ENCODE measurements at places on chromosomes 1 and 21. TPM values are rescaled to one million over a fixed set of nuclear protein-coding genes. Genes with fewer than 3 reads are reported as not detected.

DNA sequence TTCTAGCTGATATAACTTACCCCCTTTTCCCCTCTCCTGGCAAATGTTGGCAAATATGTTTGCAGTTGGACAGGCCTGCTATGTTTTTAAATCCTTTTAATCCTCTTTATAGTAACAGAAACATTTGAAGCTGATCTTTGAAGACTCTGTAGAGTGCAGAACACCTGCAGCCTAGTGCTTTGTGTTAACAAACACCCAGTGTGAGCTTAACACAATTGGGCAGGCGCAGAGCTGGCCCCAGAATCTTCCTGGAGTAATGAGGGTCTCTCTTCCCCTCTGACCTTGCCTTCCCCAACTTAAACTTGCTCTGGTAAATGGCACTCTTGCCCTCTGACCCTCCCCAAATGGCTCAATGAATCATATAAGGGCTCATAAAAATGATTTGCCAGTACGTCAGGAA, 247.9 kb upstream of the LYPLAL1 start:
- no peak for DNase-seq

DNA sequence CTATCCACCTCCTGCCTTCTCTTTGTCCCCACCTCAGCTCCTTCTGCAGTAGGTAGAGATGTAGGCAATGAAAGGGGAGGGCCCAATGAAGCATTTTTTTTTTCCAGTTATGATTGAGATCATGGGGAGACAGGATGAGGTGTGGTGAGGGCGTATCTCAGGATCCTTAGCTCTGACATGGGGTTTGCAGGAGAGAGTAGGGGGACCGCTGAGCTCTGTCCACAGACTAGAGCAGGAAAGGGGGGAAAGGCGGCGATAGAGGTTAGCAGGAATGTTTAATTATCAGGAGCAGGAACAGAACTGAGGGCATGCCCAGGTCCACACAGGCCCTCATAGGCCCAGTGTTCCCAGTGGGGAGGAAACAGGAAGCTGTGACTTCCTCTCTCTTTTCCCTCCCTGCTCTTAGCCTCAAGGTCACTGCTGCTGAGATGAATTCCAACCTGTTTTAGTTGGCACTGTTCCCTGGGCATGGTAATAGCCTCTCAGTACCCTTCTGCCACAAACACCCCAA, 901 bp upstream of the RXFP4 start:
- no peak for DNase-seq

GRCh38 chr1:235907187-235907896, 40.6 kb upstream of the LYST start:
- no peak for DNase-seq

DNA sequence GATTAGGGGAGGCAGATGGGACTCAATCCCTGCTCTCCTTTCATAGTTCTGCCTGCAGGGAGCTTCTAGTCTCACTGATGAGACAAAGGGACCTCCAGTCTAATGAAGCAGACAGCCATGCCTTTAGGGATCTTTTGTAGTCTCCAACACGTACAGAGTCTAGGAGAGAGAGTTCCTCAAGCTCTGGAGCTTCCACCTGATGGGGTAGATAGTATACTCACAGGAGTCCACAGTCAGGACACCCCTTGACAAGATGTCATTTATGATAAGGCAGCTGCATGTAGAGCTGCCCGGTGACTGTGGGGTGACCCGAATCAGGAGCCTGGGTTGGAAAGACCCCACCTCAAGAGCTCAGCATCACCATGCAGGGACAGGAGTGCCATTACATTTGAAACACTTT, 55.3 kb upstream of the CNTN2 start:
- no peak for DNase-seq

DNA sequence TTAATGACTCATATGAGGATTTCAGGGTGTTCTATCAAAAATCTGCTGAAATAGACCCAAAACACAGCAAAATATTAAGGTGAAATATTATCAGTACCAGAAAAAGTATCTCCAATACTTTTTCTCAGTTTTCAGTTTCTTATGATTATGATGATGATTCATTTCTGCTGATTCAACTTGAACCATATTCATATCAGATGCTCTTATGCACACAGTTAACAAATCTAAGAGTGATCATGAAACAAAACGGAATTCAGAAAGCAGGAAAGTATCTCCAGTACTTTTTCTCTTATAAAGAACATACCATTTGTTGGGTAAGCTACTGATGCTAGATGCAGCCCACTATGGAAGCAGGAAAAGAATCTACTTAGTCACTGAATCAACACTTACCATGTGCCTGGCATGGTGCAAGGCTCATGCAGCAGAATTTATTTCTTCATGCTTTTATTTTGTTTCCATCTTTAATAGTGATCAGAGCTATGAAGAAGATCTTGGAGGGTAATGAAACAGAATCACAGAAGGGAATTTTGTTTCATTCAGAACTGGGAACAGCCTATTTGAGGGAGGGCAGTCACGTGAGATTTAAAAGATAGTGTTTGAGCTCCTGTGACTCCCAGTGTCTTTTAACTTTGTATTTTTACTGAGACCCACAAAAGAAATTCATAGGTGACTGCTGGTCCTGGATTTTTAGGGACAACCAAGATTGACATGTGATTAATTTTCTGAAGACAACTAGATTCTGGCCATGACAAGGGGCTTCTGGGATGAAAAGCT, 480.6 kb downstream of the SETD4 start:
- DNase-seq: no peak

DNA sequence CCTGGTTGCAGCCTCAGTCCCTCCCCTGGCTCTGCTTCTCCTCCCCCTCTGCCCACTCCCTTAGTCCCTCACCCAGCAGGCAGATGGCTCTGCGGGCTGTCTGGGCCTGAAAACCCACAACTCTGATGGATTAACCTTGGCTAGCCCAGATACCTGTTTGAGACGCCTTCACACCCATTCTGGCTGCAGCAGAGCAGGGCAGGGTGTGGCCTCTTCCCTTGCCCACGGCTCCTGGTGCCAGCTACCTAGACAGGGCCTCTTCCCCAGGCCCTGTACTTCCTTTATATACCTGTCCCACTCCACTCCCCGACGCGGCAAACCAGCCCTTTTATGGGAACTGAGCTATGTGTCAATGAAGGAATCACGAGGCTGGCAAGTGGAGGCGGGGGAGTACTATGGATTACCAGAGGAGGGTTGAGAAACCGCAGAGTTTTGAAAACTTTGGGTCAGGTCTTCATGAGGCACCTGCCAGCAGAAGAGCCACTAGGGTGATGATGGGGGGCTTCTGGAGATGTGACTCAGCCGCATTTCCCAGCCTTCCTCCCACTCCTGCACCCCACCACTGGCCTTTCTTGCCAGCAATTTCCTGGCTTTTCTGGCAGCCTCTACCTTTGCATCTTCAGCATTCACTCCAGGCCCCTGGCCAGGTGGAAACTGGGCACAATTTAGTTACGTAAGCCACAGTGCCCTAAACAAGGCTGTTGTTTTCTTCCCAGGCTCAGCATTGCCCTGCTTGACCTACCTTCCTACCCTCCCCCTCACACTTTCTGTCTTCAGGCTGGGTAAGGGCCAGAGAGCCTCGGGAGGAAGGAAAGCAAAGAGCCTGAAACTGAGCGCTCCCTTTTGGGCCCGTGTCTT, at the start of gene CHI3L1:
TSS of gene CHI3L1 (minus strand) at position 259 of the 858 bp plus-strand sequence. CDS start at position 178, 81 bp downstream.
- peak; percentile 64 for DNase-seq

- DNase-seq: no peak
Observed at GRCh38 chr1:94973309-94973922, 46.5 kb upstream of the CNN3 start.

- no peak for DNase-seq
Observed at GRCh38 chr21:40433538-40433937, 413.4 kb downstream of the DSCAM start.

VWA5B1 gene
- 0.22 TPM for polyA plus RNA-seq

LCE1A gene
- not detected for polyA plus RNA-seq

GRCh38 chr21:36282568-36283230, 37.3 kb upstream of the MORC3 start:
- DNase-seq: no peak

DNA sequence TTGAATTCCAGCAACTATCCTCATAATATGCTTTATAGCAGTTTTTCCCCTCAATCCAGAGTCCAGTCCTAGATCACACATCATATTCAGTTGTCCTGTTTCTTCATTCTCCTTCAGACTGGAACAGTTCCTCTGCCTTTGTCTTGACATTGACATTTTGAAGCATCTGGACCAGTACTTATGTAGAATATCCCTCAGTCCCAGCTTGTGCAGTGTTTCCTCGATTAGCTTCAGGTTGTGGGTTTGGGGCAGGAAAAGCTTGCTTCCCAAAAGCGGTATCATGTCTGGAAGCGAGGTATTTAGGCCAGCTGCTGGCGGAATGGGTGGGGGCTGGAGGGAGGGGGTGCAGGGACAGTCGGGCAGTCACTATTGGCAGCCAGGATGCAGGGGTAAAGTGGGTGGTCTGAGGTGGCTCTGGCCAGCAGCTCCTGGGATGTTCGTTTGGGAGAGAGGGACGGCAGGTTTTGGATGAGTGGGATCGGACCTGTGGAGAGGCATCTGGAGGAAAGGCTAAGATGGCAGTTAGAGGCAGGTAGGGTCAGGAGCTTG, 6.5 kb downstream of the THEMIS2 start:
- peak; percentile 58 for DNase-seq

DNA sequence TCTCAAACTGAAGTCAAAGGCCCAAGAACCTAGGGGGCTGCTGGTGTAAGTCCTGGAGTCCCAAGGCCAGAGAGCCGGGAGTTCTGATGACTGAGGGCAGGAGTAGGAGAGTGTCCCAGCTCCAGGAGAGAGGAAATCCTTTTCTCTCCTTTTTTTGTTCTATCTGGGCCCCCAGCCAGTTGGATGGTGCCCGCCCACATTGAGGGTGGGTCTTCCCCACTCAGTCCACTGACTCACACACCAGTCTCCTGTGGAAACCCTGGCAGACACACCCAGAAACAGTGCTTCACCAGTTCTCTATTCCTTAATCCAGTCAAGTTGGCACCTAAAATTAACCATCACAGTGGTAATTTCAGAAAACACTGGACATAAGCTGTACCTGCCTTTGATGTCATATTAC, 12.7 kb upstream of the WDR26 start:
- no peak for DNase-seq

RBP7 gene
- 10.8 TPM for polyA plus RNA-seq

DNA sequence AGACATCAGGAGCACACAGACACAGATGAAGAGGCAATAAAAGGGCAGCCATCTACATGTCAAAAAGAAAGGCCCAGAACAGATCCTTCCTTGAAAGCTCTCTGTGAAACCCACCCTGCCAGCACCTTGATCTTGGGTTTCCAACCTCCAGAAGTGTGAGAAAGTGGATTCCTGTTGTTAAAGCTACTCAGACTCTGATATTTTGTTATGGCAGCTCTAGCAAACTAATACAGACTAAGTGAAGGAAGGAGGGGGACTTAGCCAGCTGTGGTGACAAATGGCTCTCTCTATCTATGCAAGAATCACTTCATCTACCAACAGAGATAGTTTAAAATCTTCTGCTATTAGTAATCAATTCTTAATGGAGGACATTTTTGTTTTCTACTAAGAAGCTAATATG, 10.4 kb downstream of the SAMSN1 start:
- DNase-seq: no peak

- DNase-seq: no peak
Observed at GRCh38 chr1:46008585-46008984, 123.8 kb downstream of the PIK3R3 start.

EXTL1 gene
- polyA plus RNA-seq: not detected

Measured in sigmoid colon (tissue), 7 donors.